ENCODE measurements at places on chromosomes 12 and 14.

GRCh38 chr12:89326239-89327040, 25.9 kb downstream of the DUSP6 start:
- no peak for DNase-seq

DNA sequence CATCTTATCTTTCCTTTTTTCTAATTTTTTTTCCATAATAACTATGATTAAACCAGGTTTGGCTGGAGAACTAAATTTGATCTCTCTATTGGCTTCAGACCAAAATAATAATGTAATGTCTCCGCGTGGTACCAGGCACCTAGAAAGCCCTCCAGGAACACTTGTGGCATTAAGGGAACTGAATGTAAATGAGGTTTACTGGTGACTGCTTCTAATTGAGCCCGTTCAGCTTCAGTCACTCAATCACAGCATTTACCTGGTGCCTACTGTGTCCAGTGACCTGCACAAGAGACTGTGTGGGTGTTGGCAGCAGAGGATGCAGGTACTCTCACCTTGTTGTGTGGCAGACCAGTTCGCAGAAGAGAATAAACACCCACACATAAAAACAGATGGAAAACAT, 302.5 kb downstream of the DPF3 start:
- DNase-seq = no peak

GRCh38 chr12:104788840-104789271, 169.2 kb downstream of the SLC41A2 start:
- DNase-seq = no peak

- no peak for DNase-seq
Measured at GRCh38 chr14:96792003-96792402, 5.2 kb upstream of the VRK1 start.

DNA sequence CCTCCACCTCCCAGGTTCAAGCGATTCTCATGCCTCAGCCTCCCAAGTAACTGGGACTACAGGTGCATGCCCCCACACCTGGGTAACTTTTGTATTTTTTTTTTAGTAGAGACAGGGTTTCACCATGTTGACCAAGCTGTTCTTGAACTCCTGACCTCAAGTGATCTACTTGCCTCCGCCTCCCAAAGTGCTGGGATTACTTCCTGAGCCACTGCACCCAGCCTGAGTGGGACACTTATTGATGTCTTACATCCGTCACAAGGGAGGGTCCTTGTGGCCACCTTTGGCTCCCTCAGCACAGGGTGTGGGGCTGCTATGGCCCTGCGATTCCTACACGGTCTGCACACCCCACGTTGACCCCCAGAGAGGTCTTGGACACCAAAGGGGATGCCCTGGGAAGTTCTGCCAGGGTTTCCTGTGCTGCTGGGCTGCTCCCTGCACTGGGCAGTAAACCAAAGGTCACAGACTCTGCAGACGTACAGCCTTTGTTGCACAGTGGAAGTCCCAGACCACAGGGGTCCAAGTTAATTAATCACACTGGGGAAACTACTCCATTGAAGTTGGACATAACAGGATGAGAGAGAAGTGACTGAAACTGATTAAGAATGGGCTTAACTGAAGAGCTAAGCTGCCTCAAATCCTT, 95.7 kb downstream of the SAMD4A start:
- DNase-seq = no peak

- no peak for DNase-seq
Measured at GRCh38 chr12:119748497-119748896, 80.6 kb downstream of the PRKAB1 start.

- no peak for DNase-seq
Measured at GRCh38 chr14:98958048-98958631, 313.9 kb downstream of the BCL11B start.

DNA sequence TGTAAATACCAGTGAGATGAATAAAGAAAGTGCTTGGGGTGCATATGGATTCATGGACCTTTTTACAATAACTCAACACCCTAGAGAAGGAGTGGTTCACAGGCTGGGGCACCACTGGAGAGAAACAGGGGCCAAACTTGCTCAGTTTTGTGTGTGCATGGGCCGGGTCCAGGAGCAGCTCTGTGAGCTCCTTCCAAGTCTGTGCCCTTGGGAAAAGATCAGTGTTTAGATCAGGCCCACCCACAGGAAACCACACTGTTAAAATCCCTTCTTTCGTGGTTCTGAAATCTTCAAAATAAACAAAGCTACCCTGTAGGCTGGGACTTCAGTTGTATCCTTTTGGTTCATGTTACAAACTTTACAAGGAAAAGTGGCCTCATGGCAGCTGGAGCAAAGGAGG, 156.1 kb upstream of the TMEM260 start:
- DNase-seq = no peak

GRCh38 chr12:124888260-124888659, 24.6 kb upstream of the SCARB1 start:
- no peak for DNase-seq

GRCh38 chr12:98653866-98654493, 8.9 kb downstream of the APAF1 start:
- no peak for DNase-seq

GRCh38 chr12:11130999-11131398, 3.4 kb downstream of the TAS2R30 start:
- DNase-seq = no peak

DNA sequence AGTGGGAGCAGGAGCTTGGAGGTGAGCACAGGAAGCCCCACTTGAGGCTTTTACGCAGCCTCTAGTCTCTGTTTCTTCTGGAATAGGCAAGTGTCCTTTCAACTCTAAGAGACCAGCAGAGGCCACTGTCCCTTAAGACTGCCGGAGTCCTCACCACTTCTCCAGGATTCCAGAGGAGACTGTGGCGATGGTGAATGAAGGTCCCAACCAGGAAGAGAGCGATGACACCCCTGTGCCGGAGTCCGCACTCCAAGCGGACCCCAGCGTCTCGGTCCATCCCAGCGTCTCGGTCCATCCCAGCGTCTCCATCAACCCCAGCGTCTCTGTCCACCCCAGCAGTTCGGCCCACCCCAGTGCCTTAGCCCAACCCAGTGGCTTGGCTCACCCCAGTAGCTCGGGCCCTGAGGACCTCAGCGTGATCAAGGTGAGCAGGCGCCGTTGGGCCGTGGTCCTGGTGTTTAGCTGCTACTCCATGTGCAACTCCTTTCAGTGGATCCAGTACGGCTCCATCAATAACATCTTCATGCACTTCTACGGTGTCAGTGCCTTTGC, 442 bp downstream of the FLVCR2 start:
- DNase-seq = no peak

DNA sequence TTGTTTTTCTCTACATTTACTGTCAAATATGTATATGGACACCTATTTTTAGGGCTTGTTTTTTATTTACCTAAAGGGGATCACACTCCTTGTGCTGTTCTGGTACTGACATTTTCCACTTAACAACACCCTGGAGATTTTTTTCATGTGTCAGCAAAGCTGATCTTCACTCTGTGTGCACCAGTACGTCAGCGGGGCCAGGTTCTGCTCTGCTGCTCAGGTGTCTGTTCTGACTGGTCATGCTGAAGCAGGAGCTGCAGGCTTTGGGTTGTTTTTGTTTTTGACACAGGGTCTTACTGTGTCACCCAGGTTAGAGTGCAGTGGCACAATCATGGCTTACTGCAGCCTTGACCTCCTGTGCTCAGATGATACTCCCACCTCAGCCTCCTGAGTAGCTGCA, 81.9 kb upstream of the CCND2 start:
- no peak for DNase-seq

GRCh38 chr12:53594897-53595615, 31.1 kb downstream of the ATF7 start:
- DNase-seq = no peak

GRCh38 chr12:50132505-50133135, 20.6 kb downstream of the COX14 start:
- no peak for DNase-seq

GRCh38 chr14:104964546-104964945, 13.6 kb downstream of the AHNAK2 start:
- DNase-seq = no peak

- DNase-seq = no peak
Measured at GRCh38 chr14:59407246-59408010, 57.8 kb downstream of the GPR135 start.

- no peak for DNase-seq
Measured at GRCh38 chr14:69692594-69692993, 74.3 kb upstream of the SRSF5 start.

DNA sequence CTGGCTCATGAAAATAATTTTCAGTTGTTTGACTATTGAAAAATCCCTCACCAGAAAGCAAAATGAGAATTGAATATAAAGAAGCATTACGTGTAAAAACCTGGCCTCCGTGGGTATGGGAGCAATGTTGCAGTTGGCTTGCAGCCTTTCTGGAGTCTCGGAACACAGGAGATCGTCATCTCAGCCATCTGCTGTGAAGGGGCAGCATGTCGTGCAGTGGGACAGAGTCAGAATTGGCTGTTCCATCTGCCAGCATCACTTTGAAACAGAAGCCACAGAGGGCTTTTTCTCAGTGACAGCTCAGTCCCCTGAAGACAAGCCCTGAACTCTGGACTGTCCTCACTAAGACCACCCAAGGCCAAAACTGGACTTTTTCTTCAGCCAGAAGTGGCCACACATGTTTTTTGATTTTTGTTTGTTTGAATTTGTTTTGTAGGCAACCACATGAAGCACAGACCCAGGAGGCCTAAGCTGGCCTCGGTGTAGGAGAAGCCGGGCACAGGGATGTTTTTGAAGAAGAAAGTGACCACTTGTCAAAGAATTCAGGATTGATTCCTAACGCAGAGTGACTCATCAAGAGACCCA, 170.8 kb upstream of the DYRK2 start:
- DNase-seq = no peak

DNA sequence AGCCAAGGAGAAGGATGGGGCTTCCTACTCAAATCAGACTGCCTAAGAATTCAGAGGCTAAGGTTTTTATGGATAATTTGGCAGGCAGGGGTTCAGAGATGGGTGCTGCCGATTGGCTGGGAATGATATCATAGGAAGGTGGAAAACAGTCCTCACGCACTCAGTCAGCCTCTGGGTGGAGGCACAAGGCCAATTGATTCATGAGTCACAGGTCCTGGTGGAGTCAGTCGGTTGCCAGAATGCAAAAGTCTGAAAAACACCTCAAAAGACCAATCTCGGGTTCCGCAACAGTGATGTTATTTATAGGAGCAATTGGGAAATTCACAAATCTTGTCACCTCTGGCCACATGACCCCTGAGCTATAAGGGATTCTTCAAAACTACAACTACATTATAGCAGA, 105.5 kb downstream of the GXYLT1 start:
- DNase-seq = no peak

DNA sequence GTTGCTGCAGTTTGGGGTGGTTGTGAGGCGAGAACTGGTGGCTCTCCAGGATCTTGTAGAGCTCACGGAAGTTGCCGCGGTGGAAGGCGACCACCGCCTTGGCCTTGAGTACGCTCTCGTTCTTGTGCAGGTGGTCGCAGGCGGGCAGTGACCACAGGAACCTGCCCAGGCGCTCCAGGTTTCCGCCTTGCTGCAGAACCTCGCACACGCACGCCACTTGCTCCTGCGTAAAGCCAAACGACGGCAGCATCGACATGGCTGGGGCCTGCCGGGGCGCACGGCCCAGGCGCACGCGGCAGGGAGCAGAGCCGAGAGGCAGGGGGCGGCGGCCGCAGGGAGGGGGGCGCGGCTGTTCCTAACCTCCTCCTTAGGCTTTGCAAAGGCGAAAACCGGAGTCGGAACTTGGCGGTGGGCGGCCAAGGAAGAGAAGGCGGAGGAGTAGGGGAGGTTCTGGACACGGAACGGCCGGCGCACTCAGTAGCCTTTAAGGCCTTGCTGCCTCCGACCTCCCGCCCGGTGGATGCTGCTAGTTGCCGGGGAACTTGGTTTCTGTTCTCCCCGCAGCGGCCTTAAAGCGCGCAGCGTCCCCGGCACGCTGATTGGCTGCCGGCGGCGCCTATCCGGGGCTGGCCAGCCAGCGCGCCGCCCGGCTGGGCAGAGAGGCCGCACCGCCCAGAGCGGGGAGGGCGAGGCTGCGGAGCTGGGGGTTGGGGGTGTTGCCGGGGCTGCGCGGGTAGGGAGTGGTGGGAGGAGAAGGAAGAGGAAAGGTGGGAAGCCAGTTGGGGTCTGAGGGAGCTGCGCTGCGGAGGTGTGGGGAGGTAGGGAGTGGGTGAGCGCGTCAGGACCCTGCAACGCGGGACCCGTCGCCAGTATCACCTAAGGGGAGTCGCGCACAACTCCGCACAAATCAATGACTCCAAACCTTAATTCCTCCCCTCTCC, at the start of gene SIX1:
TSS of gene SIX1 (minus strand) at position 544 of the 941 bp plus-strand sequence. CDS start at position 256, 288 bp downstream.
- DNase-seq = no peak

- DNase-seq = no peak
Measured at GRCh38 chr12:49796606-49797448, 31.4 kb downstream of the NCKAP5L start.

- DNase-seq = no peak
Measured at GRCh38 chr14:90556666-90557450, 160.0 kb downstream of the CALM1 start.

GRCh38 chr12:132238488-132238854, 90.9 kb downstream of the GALNT9 start:
- DNase-seq = no peak

DNA sequence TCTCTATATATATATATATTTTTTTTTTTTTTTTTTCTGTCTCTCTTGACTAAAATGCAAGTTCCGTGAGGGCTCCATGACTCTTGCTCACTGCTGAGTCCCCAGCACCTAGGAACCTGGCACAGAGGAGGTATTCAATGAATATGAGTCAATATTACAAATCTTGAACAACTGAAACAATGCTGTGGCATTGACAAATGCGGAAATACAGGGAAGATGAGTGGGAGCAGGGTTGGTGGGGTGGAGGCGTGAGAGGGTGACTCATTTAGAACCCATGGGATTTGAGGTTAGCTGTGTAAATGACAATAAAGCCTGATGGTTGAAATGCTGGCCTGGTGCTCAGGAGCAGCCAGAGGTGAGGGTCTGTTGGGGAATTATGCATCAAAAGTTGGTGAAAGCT, 121.7 kb upstream of the FUT8 start:
- DNase-seq = no peak

- no peak for DNase-seq
Measured at GRCh38 chr12:69161829-69162228, 77.5 kb upstream of the CPSF6 start.

GRCh38 chr14:96167224-96168148, 37.2 kb upstream of the BDKRB2 start:
- no peak for DNase-seq

DNA sequence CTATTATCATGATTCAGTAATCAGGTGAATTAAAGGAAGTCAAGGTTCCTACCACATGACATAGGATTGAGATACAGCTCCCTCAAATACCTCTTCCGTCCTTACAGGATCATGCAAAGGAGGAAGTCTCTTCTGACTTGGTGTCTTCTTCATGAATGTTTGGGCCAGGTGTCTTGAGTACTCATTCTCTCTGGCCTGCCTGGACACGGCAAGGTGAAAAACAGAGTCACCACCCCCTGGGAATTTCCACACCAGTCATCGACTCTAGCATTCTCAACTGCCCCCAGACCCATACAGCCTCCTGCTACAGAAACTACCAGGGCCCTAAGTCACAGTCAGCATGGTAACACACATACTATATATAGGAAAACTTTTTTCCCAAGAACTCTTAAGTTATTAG, 44.9 kb upstream of the LTBP2 start:
- DNase-seq = no peak

All from stimulated activated CD4-positive, alpha-beta T cell treated with anti-CD3 and anti-CD28 coated beads, TNF-alpha, amount 100 ng/mL, for 1 hour (primary cell).